HS-5 (cell line): ENCODE measurements at places on chromosomes 16 and 17.

- DNase-seq, result no peak
Measured at GRCh38 chr16:2971134-2971984, 2.2 kb downstream of the PAQR4 start.

DNA sequence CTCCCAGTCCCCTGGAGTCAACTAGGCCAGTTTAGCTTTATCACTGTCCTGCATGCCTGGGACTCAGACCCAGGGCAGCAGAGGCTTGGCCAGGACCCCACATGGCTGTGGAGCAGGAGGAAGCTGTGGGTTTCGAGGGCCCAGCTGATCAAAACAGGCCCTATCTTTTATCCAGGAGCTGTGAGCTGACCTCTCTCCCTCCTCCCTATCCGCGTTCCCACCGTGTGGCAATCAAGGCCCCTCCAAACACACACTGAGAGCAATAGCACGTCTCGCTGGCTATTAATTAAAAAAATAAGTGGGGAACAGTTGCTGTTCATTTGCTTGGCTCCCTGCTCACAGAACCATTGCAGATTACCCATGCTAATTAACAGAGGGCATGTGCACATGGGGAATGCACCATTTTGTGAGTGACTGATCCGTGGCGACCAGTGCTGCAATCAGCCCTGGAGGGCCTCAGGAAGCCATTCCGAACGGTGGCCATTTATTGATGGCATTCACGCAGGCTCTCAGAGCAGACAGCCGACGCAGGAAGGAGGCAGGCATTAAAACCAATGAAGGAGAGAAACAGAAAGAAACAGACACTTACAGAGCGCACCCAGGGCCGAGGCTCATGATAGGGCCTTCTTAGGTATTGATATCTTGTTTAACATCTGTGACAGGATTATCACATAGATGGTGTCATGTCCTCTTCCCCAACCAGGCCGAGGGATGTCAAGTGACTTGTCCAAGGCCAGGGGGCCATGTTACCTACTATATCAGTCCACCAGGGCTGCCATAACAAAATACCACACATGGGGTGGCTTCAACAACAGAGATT is 157.1 kb downstream of the KATNIP start:
- DNase-seq, result no peak

- DNase-seq, result peak; percentile 50
Measured at GRCh38 chr17:39401412-39402243, at the start of gene FBXL20. TSS of gene FBXL20 (minus strand) at chr17:39401626. CDS start at chr17:39401402, 224 bp downstream.

GRCh38 chr16:71769222-71769621 is 39.4 kb downstream of the AP1G1 start:
- DNase-seq, result no peak

GRCh38 chr17:17950806-17951205 is 21.4 kb downstream of the TOM1L2 start:
- DNase-seq, result no peak

- DNase-seq, result no peak
Measured at GRCh38 chr17:38735161-38735997, 5.2 kb downstream of the CISD3 start.

DNA sequence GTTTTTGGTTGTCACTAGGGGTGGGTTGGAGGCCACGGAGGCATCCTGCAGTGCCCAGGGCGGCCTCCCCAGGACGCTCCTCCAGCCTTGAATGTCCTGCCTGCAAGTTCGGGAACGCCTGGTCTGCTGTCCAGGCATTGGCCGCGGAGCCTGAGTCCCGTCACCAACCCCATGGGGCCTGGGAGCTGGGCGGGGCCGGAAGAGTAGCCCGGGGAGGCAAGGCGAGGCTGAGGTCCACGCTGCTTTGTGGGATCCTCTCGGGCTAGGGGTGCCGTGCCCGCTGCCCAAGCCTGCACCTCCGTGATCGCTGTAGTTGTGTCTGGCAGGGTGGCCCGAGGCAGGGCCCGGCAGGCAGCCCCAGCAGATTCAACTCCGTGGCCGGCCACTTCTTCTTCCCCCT is 12.8 kb downstream of the TELO2 start:
- DNase-seq, result no peak

- DNase-seq, result no peak
Measured at GRCh38 chr17:68750208-68750562, 149.0 kb upstream of the FAM20A start.

DNA sequence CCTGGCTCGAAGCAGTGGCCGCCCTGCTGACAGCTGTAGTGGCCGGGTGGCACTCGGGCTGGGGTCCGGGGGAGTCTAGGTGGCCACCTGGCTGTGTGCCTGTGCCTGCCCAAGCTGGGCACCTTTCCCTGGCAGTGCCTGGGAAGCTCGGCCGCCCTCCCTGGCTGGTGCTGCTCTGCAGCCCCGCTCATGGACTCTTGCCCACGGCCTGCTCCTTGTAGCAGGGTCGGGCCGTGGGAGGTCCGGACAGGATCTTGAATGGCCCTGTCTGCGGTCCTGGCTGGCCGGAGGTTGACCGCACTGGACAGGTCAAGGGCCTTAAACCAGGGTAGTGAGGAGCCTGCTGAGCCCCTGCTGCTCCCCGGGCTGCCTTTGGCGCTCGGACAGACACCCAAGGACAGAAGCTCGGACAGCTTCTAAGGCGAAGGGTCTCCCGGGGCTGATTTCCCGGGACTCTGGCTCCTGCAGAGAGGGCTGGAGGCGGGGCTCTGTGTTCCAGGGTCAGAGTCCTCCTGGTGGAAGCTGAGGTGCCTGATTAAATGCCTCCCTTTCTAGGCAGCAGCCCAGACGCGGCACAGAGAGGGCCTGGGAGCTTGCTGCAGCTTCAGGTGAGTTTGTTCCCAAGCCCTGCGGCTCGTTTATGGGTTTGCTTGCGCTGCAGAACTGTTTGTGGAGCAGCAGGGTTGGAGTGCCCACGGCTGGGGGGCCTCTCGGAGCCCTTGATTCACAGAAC is 6.0 kb downstream of the CAPN15 start:
- no peak for DNase-seq

- DNase-seq, result no peak
Measured at GRCh38 chr17:81650951-81651350, 5.4 kb downstream of the PDE6G start.

- DNase-seq, result peak; percentile 65
Measured at GRCh38 chr17:50681263-50682200, 26.2 kb downstream of the ANKRD40 start.

GRCh38 chr16:69131839-69132423 is 457 bp downstream of the CHTF8 start:
- peak; percentile 40 for DNase-seq

GRCh38 chr17:19492141-19492540 is 41.5 kb upstream of the SLC47A1 start:
- no peak for DNase-seq

GRCh38 chr17:42438600-42439567 is 15.8 kb upstream of the CAVIN1 start:
- DNase-seq, result no peak

DNA sequence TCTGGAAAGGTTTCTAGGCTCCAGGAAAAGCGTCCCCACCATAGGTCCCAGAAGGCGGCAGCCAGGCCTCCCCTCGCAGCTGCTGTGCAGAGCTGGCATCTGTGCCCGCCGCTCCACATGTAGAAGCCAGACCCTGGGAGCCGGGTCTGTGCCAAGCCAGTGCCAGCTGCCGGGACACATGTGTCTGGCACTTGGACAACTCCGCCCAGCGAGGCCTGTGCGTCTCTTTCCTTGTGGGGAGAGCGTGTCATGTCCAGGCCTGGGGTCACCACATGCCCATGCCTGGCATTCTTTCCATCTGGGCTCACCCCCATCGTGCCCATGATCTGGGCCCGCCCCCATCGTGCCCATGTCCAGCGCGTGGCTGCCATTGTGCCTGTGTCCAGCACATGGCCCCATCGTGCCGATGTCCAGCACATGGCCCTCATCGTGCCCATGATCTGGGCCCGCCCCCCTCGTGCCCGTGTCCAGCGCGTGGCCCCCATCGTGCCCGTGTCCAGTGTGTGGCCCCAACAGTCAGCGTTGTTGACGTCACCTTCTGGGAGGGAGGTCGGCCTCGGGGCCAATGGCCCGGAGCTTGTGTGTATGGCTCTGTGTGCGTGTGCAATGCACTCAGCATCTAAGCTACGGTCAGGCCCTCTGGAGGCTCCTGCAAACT is 13.3 kb upstream of the ACSF3 start:
- no peak for DNase-seq

DNA sequence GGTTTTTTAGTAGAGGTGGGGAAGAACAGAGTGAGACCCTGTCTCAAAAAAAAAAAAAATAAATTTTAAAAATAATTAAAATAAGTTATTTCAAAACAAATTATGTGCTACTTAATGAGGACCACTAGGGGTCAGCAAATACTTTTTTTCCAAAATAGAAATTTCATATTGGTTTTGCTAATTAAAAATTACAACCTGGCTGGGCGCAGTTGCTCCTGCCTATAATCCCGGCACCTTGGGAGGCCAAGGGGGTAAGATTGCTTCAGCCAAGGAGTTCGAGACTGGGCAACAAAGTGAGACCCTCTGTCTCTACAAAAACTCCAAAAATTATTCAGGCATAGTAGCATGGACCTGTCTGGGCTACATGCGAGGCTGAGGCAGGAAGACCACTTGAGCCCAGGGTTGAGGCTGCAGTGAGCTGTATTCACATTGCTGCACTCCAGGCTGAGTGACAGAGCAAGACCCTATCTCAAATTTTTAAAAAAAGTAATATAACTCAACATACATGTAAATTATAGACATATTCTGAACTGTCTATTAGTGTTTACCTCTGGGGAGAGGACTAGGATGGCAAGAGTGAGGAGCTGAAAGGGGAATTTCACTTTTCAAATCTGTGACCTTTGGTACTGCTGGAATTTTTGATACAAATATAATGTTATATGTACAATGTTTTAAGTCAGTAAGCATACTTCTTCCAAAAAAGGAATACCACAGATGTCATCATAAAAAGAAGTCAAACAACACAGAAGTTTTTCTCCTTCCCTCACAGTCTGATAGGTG is 8.1 kb downstream of the MEIOB start:
- DNase-seq, result peak; percentile 20

DNA sequence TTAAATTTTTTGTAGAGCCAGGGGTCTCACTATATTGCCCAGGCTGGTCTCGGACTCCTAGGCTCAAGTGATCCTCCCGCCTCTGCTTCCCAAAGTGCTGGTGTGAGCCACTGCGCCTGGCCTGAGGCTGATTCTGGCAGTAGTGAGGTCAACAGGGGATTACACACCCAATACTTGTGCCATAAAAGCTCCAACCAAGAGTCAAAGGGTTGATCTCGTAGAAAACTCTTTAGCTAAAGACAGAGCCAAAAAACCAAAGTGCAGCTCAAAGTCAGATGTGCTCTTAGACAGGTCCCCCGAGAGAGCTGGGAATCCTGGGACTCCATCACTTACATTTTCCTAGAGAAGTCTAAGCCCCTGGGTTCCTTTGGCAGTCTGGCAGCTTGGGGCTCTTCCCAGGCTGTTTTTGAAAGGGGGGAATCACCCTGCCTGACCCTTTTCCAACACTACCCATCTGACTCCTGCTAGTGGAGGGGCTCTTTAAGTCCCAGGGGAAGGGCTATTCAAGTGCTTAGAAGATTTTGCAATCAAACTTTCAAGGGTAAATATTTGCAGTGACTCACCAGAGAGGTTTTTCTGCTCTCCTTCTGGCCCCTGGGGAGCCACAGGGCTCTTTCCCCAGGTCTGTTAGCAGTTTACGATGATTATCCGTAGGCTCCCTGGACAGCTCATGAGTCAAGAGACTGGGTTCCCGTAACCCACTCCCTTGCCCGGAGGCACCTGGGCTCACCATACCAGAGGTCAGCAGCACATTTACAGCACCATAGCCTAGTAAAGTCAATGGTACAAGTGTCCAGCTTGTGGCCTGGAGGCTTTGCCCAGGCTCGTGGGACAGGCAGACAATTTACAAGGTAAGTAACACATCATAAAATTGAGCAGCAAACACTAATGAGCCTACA is 408.7 kb downstream of the SLC39A11 start:
- peak; percentile 82 for DNase-seq

- DNase-seq, result no peak
Measured at GRCh38 chr16:14193316-14193871, 122.3 kb downstream of the MRTFB start.

- no peak for DNase-seq
Measured at GRCh38 chr17:50014471-50015088, 19.6 kb upstream of the DLX3 start.

DNA sequence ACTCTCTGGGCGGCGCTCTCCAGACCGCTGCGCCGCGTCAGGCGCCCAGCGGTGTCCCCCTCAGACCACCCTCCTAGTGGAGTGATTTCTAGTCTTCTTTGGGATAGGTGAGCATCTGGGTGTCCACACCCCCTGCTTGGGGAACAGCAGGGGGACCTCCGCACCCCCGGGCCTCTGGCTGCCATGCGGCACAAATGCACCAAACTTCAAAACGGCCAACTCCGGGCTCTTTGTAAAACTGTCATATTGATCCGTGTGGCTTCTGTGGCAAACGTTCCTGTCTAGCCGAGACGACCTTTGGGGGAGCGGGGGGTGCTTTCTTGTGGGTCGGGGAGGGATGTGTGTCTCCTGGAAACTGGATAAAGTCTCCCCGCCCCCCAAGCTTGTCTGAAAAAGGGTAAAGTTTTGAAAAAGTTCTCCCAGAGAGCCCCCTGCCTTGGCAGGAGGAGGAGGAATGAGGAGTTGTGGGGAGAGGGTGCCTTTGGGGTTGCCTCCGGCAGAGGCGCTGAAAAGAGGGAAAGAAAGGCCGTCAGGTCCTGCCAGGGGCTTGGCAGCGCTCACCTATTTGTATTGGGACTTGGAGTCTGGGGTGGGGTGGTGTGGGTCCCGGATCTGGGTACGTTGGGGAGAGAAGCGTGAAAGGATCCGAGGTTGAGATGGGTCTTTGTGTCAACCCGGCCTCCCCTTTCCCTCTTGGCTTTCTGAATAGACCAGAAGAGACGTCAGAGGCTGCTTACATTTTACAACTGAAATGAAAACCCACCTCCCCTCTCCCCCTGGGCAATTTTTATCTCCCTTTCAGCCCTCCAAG is 2.2 kb upstream of the CHD3 start:
- DNase-seq, result no peak

DNA sequence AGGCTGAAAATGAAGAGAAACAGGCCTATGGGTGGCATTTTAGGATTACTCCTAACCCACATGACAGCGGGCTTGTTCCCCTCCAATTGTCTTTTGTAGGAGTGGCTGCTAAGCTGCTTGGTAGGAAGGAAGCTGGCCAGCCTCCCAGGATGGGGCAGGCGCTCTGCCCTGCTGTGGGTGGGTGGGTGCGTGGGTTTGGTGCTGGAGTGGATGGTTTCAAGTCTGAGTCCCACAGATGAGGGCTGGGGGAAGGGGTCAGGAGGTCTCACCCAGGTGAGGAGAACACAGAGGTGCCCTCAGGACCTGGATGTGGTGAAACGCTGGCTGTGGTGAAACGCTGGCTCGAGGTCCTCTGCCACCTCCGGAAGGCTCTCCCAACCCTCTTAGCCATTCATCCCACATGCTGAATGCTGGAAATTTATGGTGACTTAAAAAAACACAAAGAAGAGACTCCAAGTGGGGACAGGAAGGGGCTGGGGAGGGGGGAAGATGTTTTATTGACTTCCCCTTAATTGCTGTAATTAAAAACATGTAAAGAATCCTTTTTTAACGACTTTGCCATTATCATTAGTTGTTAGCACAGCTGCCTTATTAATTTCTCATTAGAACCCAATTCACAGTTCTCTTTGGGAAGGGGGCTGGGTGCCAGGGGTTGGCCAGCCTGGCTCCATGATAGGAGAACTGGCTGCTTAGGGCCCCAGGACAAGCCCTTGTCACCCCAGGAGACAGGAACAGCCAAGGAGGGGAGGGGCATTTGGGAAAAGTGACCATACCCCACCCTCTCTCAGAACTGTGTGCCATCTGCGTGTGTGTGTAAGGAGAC is 153.5 kb upstream of the CDC42EP4 start:
- DNase-seq, result no peak
